ENCODE measurements at places on chromosomes 5 and 9.
A peak's percentile ranks its signal among the peaks of the same experiment; 100 is the strongest.

GRCh38 chr9:131104016-131104740 lies 7.8 kb downstream of the AIF1L start:
- DNase-seq: no peak

- DNase-seq: no peak
Observed at GRCh38 chr9:130891688-130892476, 4.7 kb downstream of the QRFP start.

DNA sequence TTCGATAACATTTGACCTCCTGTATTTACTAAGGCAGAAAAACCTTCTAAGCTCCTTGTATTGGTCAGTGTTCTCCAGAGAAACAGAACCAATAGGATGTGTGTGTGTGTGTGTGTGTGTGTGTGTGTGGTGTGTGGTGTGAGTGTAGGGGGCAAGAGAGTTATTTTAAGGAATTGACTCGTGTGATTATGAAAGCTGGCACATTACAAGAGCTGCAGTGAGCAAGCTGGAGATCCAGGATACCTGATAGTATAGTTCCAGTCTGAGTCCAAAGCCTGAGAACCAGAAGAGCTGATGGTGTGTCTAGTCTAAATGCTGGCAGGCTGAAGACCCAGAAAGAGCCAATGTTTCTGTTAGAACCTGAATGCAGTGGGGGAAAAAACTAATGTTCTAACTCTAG lies 21.2 kb upstream of the PIK3R1 start:
- DNase-seq: no peak

- DNase-seq: no peak
Observed at GRCh38 chr5:154086146-154086545, 47.4 kb downstream of the MFAP3 start.

DNA sequence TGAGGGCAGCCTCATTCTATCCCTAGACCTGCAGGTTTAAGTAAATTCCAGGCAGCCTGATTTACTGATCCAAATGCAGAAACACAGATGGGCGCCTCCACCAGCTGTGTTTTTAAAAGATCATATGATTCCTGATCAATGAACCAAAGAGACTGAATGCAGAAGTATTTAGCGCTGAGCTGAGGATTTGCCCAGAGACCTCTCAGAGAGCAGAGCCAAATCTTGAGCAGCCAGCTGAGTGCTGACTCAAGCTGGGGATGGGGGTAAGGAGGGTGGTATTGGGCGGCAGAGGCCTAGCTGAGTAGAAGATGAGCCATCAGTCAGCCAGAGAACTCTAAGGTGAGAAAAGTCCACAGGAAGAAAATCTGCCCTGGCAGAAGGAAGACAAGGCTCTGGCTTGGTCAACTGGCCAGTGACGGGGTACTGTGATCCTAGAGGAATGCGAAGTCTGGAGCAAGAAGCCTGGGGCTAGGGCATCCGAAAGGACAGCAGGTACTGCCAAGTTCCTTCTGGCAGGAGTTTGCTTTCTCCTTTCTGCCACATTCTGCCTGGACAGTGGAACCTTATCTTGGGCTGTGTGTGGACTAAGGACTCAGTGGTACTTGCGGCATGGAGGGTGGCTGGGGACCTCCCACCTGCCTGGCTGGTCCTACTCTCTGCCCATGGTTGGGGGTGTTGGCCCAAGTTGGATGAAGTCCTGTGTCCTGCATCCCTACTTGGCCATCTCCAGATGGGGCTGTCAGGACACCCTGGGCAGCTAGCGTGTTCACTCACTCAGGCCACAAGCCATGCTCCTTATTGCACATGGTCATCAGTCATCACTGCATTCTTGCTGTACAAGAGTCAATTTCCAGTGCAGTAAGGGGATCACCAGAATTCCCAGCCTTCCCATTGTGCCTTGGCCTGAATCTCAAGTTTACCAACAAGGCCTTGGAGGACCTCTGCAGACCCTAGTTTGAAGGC lies 34.5 kb upstream of the CDKN2AIPNL start:
- DNase-seq: no peak

GRCh38 chr5:123882965-123883345 lies 371.0 kb downstream of the CSNK1G3 start:
- no peak for DNase-seq

- no peak for DNase-seq
Observed at GRCh38 chr5:95848701-95849100, 26.2 kb upstream of the GLRX start.

DNA sequence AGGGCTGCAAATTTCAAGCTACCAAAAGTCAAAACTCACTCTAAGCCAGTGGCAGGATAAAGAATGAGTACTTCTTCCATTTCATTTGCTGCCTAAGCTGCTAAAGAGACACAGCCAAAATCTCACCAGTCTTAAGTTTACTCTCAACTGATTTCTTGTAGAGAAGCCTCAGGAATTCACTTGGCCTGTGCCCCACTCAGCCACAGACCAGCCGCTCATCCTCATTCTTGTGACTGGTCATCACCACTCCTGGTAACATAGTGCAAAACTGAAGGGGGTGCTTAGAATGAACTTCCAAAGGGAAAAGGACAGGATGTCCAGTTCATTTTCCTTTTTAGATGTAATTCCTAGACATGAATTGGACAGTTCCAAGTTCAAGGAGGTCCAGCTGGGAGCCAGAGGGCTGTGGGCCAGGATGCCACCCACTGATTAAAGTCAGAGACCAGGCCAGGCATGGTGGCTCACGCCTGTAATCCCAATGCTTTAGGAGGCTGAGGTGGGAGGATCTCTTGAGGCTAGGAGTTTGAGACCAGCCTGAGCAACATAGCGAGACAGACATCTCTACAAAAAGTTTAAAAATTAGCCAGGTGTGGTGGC lies 72.7 kb upstream of the RANBP3L start:
- DNase-seq: no peak

GRCh38 chr9:27476870-27477515 lies 47.1 kb upstream of the IFNK start:
- DNase-seq: no peak

GRCh38 chr9:136403538-136403914 lies 3.6 kb upstream of the SNAPC4 start:
- peak; percentile 82 for DNase-seq

DNA sequence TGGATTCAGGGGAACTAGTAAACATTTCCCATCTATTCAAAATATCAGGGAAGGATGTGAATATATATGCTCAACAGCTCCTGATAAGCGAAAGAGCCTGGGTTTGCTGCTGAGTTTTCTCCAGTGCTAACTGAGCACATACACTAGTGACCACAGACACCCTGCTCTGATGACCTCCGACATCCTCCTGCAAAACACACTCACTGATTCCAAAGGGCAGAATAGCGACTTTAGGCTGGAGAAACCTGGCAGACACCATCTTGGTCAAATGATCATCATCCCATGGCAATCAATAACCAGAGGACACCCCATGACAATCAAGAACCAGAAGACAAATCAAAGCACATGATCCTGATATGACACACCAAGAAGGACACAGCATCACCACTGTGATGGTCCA lies 9.2 kb upstream of the GADD45G start:
- DNase-seq: no peak

GRCh38 chr5:41334758-41335157 lies 121.4 kb upstream of the C6 start:
- DNase-seq: no peak

GRCh38 chr5:160605266-160605665 lies 183.6 kb downstream of the PTTG1 start:
- no peak for DNase-seq

DNA sequence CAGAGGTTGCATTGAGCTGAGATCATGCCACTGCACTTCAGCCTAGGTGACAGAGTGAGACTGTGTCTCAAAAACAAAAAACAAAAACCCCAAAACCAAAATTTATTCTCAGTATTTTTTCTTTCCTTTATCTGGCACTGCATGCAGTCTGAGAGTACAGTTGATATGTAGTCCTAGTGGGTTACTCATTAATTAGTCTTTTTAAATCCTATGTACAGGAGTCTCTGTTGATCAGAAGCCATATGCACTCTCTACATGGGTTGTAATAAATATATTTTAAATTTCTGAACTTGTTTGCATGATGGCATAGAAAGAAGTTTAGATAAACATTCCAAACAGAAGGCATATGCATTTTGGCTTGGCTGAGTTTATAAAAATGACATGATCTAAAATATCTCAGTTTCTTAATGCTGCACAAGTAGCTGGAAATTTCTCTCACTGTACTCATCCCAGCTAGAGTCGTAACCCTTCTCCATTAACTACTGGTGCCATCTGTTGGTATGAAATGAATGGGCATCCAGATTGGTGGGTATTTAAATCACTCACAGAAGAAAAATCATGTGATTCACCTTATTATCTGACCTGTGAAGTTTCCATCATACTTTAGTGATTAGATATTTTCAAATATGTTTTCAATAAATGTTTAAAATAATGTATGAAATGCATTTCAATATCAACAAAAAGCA lies 284.8 kb downstream of the CTNND2 start:
- no peak for DNase-seq

GRCh38 chr5:5629607-5629978 lies 207.1 kb downstream of the ICE1 start:
- DNase-seq: no peak

DNA sequence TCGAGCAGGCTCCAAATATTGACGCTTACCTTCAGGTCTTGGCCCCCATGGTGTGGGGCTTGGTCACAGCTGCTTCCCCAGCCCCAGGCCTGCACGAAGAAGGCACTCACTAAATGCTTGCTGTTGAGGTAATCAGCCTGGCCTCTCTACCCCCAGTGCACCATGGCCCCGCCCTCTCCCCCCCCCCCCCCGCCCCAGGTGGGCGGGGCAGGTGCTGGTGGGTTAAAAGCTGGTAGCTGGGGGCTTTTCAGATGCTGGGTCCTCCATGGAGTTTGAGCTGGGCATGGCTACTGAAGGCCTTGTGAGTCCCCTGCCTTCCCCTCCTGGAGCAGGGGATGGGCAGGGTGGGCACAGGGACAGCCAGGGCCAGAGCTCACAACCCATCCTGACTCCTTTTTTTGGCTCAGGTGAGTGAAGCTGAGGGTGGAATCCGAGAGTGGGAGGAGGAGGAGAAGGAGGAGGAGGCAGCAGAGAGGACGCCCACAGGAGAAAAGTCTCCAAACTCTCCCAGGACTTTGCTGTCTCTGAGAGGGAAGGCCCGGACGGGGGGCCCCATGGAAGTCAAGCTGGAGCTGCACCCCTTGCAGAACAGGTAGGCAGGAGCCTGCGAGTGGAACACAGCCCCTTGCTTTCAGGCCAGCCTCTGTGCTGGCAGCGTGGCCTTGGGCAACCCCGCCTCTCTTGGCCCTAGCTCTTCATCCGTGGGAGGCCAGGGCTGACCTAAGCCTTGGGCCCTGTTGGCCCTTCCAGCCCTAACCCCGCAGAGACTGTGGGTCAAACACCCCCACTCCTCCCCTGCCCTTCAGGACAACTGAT lies 4.4 kb upstream of the TSPAN17 start:
- DNase-seq: no peak

DNA sequence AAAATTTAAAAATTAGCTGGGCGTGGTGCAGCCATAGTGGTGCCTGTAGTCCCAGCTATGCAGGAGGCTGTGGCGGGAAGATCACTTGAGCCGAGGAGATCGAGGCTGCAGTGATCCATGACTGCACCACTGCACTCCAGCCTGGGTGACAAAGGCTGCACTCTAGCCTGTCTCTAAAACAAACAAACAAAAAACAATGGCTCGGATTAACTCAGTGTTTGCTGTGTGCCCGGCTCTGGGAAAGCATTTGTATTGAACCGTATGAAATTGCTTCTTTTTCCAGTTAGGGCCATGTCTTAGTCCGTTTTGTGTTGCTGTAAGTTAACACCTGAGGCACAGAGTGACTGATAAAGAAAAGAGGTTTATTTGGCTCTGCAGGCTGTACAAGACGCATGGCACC lies 62.6 kb downstream of the CFAP77 start:
- no peak for DNase-seq

GRCh38 chr5:1538741-1539392 lies 15.1 kb upstream of the LPCAT1 start:
- peak; percentile 6 for DNase-seq

GRCh38 chr5:168477060-168477459 lies 9.2 kb upstream of the RARS1 start:
- DNase-seq: no peak
